ENCODE measurements at places on chromosomes 16 and 17.
A peak's percentile ranks its signal among the peaks of the same experiment; 100 is the strongest.

DNA sequence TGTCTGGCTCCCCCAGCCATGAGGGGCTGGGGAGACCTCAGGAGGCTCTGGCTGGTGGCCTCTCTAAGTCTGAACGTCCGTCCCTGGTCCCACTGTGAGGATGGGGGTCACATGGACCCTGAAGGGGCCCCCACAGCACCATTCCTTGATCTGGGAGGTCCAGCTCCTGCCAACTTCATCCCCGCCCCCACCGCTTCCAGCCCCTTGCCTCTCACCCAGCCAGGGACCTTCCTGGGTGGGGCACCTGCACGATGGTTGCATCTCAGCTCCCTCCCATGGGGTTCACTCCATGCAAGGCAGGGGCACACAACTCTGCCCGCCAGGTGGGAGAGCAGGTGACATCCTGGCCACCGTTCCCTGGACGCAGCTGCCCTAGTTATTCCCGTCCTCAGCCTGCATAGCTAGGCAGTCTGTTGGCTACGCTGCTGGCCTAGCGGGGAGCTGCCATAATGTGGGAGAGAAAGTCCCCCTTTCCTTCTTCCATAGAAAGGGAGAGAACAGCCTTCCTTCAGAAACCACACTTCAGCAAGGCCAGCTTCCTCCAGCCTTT is 217.9 kb upstream of the RPL38 start:
- DNase-seq, result no peak

GRCh38 chr17:9037736-9038135 is 16.4 kb downstream of the NTN1 start:
- no peak for DNase-seq

- no peak for DNase-seq
Observed at GRCh38 chr16:83137326-83137781, 510.6 kb downstream of the CDH13 start.

GRCh38 chr16:61858988-61859387 is 177.2 kb downstream of the CDH8 start:
- DNase-seq, result no peak

- DNase-seq, result peak; percentile 39
Observed at GRCh38 chr16:74813109-74813641, 38.6 kb upstream of the FA2H start.

DNA sequence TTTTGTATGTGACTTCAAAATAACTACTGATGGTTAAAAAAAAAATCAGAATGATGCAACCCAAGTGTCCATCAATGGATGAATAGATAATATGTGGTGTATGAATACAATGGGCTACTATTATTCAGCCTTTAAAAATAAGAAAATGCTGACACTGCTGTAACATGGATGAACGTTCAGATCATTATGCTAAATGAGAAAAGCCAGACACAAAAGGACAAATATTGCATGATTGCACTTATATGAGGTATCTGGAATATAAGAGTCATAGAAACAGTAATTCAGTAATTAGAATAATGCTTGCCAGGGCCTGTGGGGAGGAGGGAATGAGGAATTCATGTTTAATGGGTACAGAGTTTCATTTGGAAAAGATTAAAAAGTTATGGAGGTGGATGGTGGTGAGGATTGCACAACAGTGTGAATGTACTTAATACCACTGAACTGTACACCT is 25.4 kb downstream of the TENT4B start:
- DNase-seq, result no peak

DNA sequence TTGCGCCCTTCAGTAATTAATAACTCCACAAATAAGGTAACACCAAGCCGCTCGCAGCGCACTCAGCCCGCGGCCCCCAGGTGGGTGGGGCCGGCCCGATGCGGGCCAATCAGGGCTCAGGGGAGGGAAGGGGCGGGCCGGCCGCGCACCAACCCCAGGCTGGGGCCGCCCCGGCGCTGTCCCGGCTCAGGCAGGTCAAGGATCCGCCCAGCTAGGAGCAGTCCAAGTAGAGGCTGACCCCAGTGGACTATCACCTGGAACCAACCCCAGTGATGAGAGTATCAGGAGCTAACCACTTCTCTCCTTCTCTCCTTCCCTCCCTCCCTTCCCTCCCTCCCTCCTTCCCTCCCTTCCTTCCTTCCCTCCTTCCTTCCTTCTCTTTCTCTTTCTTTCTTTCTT is 110.8 kb downstream of the C16orf78 start:
- no peak for DNase-seq

GRCh38 chr16:27547134-27547533 is 2.6 kb downstream of the GTF3C1 start:
- no peak for DNase-seq

- DNase-seq, result no peak
Observed at GRCh38 chr16:72787130-72787513, 260.8 kb downstream of the ZFHX3 start.

- no peak for DNase-seq
Observed at GRCh38 chr16:88315543-88316105, 67.1 kb upstream of the ZNF469 start.

GRCh38 chr17:51935477-51935876 is 223.0 kb downstream of the CA10 start:
- DNase-seq, result no peak

DNA sequence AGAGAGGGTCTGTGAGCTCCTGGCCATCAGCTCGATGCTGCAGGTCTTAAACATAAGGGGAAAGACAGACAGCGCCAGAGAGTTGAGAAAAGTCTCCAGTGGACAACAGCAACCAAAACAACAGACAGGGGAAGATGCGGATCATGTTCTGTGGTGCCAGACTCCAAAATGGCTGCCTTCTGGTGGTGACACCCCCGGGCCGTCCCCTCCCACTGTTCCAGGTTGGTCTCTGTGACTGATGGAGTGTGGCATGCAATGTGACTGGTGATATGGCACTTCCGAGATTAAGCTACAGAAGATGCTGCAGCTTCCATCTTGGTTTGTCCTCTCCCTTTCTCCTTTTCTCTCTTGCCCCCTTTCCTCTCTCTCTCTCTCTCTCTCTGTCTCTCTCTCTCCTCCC is 40.4 kb upstream of the RBFOX3 start:
- no peak for DNase-seq

GRCh38 chr16:27102701-27103575 is 36.2 kb downstream of the C16orf82 start:
- no peak for DNase-seq

DNA sequence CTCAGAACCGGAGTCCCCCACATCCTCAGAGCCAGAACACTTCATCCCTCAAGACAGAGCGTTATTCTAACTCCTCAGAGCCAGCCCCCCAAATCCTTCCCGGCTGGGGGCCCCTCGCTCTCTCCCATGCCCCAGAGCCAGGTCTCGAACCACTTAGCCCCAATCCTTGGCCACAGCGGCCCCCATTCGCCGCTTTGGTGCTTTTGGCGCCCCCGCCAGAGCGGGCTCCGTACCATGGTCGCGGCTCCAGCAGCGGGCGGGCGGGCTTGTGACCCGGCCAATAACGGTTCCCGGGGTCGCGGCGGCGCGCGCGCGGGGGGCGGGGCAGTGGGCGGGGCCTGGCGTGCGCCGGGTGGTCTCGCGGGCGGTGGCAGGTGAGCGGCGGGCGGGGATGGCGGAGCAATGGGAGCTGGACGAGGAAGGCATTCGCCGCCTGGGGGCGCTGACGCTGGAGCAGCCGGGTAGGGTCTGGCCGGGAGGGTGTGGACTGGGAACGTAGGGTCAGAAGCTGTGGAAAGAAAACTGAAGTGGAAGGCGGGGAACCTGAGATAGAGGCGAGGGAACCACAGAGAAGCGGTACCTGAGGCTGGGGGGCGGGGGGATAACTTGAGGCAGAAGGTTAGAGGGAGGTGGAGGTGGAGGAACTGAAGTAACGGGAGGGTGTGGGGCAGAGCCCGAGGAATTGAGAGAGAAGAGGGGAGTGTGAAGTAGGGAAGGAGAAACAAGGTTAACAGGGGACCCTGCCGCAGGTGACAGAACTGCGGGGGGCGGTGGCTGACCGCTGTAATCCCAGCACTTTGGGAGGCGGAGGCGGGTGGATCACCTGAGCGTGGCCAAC is at the start of the genes KCTD19 and LRRC36:
KCTD19 (minus strand) TSS at position 270 of the 838 bp plus-strand sequence; CDS start at position 236, 34 bp downstream.
LRRC36 (plus strand) TSS at position 344 of the 838 bp plus-strand sequence; CDS start at position 392, 48 bp downstream.
- DNase-seq, result peak; percentile 28

GRCh38 chr16:56891685-56892084 is 26.7 kb downstream of the SLC12A3 start:
- no peak for DNase-seq

GRCh38 chr17:57286399-57287105 is 30.2 kb downstream of the MSI2 start:
- no peak for DNase-seq

DNA sequence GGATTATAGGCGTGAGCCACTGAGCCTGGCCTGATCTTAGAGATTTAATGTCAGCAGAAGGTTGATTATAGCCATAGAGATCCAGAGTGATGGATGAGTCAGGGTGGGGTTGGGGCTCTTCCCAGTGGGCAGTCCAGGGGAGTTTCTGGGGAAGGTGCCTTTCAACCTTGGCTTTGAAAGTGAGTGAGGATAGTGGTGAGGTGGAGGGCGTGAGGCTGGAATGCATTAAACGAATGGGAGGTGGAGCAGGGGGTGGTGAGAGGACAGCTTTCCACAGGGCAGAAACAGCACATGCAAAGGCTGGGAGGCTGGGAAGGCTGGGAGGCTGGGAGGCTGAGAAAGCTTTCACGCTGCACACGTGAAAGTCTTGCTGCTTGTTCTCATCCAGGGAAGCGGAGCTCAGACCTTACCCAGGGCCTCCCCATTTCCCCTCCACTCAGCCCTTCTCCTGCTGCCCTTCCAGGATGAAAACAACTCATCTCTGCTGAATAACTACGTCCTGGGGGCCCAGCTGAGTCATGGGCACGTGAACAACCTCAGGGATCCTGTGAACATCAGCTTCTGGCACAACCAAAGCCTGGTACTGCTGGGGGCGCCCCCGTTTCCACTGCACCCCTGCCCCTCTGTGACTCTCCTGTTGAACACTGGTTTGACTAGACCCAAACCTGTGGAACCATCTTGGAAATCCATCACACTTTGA is 22.3 kb downstream of the ADGRG5 start:
- DNase-seq, result no peak

DNA sequence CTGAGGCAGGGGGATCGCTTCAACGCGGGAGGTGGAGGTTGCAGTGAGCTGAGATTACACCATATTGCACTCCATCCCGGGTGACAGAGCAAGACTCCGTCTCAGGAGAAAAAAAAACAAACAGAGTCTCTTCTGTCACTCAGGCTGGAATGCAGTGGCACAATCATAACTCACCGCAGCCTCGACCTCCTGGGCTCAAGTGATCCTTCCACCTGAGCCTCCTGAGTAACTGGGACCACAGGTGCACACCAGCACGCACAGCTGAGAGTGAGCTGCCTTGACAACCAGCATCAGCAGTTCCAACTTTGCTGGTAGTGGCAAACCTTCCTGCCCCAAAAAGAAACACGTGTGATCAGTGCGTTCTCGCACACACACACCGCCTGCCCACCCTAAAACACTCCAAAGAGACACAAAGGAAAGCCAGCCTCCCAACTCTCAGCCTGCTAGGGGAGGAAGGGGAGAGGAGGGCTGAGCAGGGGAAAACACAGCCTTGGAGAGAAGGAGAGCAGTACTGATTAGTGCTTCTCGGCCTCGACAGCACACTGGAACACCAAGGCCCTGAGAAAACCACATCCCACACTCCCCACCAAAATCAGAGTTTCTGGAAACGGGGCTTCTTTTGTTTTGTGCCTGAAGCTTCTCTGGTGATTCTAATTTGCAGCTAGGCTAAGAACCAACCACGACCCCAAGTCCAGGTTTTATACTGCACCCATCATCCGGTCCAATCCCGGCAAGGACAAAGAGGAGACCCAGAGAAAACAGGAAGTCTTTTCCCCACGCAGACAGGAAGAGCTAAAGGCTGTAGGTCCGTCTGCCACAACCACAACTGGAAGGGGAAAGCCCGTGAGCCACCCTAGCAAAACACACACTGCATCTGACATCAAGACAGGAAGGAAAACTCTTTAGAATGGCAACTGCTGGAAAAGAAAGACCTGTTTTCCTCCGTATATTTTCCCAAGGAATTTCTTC is 28.8 kb downstream of the ZCCHC14 start:
- no peak for DNase-seq

GRCh38 chr17:79066963-79067362 is 7.7 kb upstream of the ENGASE start:
- DNase-seq, result no peak

DNA sequence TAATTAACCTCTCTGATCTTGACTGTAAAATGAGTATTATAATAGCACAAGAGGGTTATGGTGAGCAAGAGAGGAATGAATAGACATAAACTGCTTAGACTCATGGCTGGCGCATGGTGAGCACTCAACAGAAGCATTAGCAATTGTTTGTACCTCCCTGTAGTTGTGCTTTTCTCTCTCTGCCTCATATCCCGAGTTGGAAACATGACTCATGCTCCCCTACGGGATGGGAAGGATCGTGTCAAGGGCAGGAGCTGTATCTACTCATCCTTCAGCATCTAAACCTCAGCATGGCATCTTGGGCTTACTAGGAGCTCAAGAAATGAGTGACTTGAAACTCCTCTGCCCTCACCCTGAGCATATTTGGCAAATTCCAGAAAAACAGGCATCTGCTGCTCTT is 299.6 kb downstream of the MAP2K4 start:
- no peak for DNase-seq

- no peak for DNase-seq
Observed at GRCh38 chr16:2518823-2519710, 1.1 kb upstream of the AMDHD2 start.

DNA sequence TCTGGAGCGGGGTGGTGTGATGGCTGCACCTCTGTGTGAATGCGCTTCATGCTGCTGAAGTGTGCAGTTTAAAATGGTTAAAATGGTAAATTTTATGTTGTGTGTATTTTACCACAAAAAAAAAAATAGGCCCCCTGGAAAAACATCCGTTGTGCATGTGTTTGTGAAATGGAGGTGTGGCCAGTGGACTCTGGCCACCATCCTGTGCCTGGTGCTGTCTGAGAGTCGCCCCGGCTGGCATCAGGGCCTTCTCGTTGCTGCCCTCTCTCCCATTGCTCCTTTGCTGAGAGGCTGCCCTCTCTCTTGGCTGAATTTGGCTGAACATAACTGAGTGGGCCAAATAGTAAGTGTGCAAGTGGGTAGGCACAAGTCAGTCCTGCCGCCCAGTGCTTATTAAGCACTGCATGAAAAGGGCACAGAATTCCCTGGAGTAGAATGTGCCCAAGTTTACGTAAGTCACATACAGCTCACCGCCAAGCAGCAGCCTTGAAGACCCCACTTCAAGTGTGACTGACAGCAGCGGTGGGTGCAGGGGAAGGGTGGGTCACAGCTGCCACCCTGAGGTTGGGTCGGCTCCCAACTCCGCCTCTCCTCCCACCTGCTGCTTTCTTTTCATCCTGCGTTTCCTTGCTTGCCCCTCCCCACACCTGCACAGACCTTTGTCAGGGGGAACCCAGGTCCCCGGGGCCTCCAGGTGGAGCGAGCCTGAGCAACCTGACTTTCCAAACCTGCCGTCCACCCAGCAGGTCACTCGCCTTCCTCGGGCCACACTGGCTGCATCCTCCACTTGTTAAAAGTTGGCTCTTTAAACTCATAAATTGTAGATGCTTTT is 46.8 kb downstream of the FOXK2 start:
- no peak for DNase-seq

- DNase-seq, result no peak
Observed at GRCh38 chr17:20825539-20825938, 217.3 kb downstream of the USP22 start.

Measured in stimulated activated CD8-positive, alpha-beta memory T cell treated with anti-CD3 and anti-CD28 coated beads, Interleukin-12 subunit alpha, Interleukin-12 subunit beta, amount 100 ng/mL, for 1 hour (primary cell).